ENCODE measurements at places on chromosomes 2 and 18.

DNA sequence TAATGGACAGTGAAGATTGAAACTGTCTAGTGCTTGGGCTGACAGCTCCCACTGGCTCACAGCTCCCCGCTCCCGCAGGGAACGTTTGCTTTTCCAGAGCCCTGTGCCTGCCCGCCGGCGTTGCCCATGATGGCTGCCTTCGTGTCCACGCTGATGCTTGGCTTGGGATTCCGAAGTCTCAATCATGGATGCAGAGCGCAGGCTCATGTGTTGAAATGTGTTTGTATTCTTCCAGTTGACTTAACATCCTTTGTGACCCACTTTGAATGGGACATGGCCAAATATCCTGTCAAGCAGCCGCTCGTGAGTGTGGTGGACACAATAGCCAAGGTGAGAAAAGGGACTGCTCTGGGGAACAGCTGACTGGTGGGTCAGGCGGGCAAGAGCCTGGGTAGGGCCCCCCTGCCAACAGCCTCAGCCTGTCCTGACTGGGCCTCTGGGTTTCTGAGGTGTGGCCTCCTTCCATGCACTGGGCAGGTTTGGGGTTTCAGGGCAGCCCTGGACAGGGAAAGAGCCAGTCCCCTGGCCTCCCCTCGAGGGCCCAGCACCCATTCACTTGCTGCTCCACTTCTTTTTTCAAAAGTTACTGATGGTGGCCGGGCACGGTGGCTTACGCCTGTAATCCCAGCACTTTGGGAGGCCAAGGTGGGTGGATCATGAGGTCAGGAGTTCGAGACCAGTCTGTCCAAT is 42.8 kb downstream of the ATP6V1C2 start:
- DNase-seq, result no peak

GRCh38 chr2:219537657-219538488 is 5.7 kb downstream of the CHPF start:
- DNase-seq, result no peak

GRCh38 chr18:70822117-70822516 is 533.3 kb downstream of the SOCS6 start:
- no peak for DNase-seq

- DNase-seq, result no peak
Measured at GRCh38 chr18:58345875-58346274, 283.0 kb downstream of the ALPK2 start.

DNA sequence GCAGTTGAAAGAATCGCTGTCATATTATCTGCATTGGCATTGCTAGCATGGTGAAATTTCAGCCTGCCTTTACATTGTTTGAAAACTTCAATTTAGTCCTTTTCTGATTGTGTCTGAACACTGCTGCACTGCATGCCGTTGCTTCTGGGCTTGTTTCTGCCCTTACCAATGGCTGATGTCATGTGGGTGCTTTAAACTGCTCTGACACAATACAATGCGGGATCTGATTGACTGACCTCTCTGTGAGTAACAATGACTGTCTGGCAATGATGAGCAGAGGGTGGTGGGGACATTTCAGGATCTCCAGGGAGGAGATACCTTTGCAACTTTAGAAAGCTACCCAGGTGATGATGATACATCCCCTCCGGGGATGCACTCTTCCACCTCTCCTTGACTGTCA is 119.5 kb upstream of the ZBTB14 start:
- DNase-seq, result no peak

Data from GM04503 (cell line).